ENCODE measurements at places on chromosomes 4 and X.

GRCh38 chr4:163237856-163238255, 71.2 kb upstream of the NAF1 start:
- no peak for DNase-seq

GRCh38 chrX:21959362-21960051, 19.0 kb downstream of the SMS start:
- no peak for DNase-seq

DNA sequence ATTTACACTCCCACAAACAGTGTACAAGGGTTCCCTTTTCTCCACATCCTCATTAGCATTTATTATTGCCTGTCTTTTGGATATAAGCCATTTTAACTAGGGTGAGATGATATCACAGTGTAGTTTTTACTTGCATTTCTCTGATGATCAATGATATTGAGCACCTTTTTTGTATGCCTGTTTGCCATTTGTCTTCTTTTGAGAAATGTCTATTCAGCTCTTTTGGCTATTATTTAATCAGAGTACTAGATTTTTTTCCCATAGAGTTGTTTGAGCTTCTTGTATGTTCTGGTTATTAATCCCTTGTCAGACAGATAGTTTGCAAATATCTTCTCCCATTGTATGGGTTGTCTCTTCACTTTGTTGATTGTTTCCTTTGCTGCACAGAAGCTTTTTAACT, 190.6 kb downstream of the MAGEB17 start:
- no peak for DNase-seq

DNA sequence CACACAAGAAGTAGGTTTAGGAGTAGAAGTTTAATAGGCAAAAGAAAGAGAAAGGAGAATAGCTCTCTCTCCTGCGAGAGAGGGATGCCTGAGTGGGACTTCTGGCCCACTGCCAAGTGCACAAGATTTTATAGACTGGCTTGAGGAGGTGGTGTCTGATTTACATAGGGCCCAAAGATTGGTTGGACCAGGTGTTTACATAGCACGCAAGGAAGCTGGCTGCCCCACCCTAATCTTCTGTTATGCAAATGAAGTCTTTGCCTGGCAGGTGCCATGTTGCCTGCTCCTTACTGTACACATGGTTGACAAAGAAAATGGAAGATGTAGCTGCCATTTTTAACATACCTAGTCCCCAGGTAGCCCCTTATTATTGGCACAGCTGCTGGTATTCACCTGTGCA, 170.8 kb upstream of the GATB start:
- no peak for DNase-seq
